Activated CD4-positive, CD25-positive, alpha-beta regulatory T cell (primary cell): ENCODE measurements at places on chromosomes 6 and 20.

DNA sequence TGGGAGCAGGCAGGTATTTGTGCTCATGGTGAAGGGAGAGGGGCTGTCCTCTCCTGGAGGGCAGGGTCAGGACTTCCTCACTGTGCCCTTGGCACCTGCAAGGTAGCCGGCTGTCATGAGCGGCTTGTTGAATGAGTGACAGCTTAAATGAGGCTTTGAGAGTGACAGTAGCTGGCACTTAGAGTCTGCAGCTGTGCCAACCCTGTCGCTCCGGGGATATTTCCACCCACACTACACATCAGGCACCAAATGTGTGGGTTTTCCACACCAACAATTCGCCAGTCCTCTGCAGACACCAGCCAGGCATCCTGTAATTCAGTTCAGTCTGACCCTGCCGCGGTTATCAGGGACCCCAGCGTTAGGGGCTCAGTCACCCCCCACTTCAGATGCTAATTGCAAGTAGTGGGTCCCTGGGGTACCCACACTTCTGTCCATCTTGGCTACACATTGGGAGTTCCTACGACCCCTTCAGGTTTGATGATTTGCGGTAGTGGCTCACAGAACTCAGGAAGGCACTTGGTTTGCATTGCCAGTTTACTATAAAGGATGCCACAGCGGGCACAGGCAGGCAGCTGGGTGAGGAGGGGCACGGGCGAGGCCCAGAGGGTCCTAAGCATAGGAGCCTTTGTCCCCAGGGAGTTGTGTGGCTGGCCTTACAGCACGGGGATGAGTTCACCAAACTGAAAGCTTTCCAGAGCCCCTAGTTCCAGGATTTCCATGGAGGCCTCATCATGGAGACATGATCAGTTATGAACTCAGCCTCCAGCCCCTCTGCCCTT lies 9.1 kb downstream of the MTG2 start:
- no peak for DNase-seq

DNA sequence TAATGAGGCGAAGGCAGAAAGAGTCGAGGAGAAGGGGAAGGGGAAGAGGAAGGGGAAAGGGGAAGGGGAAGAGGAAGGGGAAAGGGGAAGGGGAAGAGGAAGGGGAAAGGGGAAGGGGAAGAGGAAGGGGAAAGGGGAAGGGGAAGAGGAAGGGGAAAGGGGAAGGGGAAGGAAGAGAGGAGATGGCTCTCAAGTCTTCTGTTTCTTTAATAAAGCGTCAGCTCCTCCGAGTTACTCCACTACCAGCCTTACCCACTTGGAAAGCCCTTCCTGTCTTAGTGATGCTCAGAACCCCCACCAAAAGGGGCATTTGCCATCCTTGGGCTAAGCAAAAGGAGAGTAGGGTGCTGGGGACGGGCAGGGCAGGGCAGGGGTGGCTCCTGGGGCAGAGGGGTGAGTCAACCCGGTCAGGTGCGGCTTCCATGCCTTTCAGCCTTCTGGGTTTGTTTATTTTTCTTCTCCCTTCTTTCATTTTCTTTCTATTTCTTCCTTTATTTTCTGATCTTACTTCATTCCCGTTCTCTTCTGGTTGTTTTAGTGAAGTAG lies 476 bp upstream of the CLIC5 start:
- DNase-seq = no peak

GRCh38 chr6:85585741-85586140 lies 7.9 kb downstream of the SNX14 start:
- no peak for DNase-seq

DNA sequence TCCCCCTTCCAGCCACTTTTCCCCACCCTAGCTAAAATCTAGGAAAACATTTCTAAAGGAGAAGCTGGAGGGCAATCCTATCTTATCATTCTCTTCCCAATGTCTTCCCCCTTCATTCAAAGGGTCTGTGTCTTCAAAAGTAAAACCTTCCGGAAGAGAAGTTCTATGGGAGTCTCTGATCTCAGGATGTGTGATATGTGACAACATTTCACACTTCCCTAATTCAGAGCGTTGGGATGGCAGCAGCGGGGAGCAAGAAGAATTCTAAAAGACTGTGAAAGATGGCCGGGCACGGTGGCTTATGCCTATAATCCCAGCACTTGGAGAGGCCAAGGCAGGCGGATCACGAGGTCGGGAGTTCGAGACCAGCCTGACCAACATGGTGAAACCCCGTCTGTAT lies 65.4 kb upstream of the AKIRIN2 start:
- no peak for DNase-seq

- no peak for DNase-seq
Measured at GRCh38 chr6:32974016-32974333, 5.6 kb downstream of the BRD2 start.
